ENCODE measurements at places on chromosomes 3 and 15. TPM values are rescaled to one million over a fixed set of nuclear protein-coding genes. Genes with fewer than 3 reads are reported as not detected.
A peak's percentile ranks its signal among the peaks of the same experiment; 100 is the strongest.

- DNase-seq, result peak; percentile 90
Measured at GRCh38 chr15:74240002-74240568, 4.0 kb downstream of the CCDC33 start.

DNA sequence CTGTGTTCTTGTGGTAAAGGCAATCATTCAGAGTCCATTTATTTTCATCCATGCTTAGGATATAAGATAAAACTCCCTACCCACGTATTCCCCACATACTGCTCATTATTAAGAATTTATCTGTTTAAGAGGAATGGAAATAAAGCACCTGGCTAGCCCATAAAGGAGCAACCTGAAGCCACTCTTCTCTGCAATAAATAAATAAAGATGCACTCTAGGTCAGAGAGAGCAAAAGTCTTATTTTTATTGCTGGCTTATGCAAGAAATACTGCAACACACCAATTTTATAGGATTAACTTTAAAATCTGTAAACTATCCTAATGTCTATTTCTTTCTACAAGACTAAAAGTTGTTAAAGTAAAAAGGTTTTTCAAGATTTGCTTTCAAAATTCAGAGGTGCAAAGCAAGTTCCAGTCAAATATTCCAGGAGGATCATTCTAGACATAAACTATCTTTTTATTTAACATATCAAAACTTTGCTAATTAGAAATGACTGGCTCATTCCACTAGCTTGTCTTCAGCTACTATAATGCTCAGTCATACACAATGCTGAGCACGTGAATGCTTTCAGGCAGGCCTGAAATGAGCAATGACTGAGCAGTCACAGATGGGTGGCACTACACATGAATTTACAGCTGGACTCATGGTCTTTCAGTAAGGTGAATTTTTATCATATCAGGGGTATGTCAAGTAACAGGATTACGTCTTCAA is 7.1 kb downstream of the TJP1 start:
- DNase-seq, result no peak

DNA sequence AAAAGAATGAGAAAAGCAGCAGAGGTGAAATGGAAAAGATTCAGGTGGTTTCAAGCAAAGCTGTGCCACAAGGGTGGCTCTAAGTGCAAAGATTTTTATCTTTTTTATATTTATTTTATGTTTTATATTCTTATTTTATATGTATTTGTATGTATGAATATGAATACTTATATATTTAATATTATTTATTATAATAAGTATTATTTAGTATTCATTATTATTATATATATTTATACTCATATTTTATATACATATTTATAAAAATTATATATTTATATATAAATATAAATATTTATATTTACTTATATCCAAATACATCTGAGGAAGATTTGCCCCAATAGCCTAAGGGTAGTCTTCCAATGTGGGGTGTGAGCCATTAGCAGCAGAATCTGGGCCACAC is 1002.0 kb downstream of the CADM2 start:
- DNase-seq, result no peak

GRCh38 chr15:66249605-66250174 is 3.9 kb downstream of the MEGF11 start:
- DNase-seq, result no peak

DNA sequence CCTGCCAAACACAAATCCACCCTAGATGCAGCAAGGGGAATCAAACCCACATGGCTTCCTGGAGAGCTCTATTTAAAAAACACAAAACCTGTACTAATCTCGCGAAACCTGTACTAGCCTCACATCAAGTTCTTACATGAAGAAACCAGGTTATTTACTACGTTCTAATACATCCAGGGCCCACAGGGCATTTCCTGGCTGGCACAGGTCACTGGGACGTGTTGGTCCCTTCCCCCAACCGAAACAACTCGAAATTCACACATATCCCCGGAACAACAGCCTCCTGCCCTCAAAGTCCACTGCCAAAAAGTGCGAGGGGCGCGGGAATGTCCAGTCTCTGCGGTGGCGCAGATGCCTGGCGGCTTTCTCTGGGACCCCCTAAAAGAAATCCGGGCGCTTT is 955 bp downstream of the CDCP1 start:
- no peak for DNase-seq

DNA sequence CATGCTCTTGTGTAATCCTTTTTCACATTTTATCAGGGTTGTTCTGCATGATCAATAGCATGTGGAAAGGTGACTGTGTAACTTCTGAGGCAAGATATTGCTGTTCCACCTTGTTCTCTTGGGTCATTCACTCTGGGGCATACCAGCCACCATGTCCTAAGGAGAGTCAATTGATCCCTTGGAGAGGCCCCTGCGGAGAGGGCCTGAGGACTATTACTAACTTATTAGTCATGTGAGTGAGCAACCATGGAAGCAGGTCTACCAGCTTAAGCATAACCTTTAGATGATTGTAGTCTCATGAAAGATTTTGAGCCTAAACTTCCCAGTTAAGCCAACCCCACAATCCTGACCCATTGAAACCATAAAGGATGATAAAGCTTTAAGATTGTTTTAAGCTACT is 22.0 kb upstream of the COL6A5 start:
- no peak for DNase-seq

DNA sequence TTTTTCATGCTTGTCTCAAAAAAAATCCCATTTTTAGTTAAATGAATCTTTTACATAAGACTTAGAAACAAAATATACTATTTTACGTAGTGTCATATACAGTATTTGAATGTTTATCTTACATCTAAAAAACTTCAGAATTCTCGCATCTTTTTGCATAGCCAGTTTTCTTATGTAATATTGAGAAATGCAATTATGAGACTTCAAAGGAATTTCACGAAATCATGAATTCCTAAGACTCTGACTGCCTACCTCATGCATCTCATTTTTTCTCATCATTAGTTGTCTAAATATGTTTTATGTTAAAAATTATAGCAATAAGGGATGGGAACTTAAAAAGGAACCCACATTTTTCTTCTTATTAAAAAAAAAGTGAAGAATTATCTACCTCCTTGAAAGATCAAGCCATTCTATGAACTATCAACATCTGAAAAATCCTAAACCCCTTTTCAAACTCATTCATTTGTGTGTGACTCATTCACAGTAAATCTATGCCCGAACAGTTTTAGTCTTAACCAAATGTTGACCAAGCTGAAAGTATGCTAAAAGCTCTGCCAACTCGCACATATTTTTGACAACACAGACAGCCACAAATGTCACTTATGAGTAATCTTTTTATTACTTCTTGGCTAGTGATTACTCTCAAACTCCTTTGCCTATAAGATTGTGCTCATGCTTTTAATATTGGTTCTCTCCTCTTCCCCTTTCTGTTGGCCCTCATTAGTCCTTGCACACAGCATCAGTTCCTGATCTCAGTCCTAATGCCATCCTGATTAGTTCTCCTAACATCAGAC is 115.9 kb downstream of the DCLK3 start:
- no peak for DNase-seq

DNA sequence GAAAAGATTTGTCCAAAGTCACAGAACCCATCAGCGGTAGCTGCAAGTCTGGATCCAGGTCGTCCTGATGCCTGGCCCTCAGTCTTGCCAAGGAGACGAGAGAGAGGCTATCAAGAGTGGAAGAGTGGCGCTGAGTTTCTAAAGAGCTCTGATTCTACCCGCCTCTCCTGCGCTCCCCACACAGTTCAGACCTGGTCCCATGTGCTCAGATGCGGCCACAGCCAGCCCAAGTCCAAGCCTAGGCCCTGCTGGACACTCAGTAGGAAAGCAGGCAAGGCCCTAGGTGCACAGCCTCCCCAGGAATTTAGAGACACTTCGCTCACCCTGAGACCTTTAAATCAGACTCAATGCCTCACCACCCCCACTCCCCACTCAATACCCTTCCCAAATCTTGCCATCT is 32.4 kb downstream of the CCDC12 start:
- DNase-seq, result no peak

GRCh38 chr15:80275961-80276360 is 23.9 kb upstream of the CTXND1 start:
- DNase-seq, result no peak

DNA sequence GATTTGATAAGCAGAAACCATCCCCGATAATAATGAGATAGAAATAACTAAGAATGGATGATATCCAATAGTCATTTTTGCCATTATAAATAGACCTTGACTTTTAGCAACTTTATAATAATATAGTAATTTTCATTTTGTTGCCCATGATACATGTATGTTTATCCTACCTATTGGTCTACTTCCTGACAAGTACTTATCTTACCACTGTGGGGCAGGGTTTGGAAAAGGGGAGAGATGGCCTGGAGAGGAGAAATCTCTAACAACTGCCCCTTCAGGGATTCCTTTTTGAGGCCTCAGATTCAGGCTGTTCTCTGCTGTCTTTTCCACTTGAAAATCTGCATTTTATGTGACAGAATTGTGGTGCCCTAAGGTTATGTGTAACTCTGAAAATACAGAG is 42.2 kb downstream of the FAM98B start:
- DNase-seq, result no peak

DNA sequence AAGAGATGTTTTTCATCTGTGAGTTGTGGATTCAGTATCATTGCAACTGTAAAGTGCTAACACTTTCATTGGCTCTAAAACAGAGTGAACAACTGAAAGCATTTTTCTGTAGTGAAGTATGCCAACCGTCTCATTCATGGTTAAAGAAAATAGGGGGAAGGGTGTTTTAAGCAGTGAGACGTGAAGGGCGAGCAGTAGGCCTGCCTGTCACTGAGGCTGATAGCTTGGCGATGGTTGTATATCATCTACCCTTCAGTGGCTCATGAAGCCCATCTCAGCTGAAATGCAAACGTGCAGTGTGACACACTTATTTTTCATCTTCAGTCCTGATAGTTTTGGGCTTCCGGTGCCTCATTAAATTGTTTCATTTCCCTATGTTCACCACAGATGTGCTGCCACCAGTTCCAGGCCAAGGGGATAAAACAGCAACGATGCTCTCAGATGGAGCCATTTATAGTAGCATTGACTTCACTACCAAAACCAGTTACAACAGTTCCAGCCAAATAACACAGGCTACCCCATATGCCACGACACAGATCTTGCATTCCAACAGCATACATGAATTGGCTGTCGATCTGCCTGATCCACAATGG is 562.0 kb downstream of the ROBO2 start:
- DNase-seq, result no peak

GRCh38 chr3:149274220-149274619 is 52.6 kb upstream of the CP start:
- no peak for DNase-seq

GRCh38 chr3:194098081-194098842 is 37.7 kb upstream of the HES1 start:
- no peak for DNase-seq

DNA sequence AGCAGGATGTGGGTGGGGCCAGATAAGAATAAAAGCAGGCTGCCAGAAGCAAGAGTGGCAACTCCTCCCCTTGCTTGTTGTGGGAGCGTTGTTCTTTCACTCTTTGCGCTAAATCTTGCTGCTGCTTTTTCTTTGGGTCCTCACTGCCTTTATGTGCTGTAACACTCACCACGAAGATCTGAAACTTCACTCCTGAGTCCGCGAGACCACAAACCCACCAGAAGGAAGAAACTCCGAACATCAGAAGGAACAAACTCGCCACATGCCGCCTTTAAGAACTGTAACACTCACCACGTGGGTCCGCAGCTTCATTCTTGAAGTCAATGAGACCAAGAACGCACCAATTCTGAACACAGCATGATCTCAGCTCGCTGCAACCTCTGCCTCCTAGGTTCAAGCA is 72.9 kb downstream of the IL12A start:
- no peak for DNase-seq

GRCh38 chr3:52289338-52289746 is 1.7 kb downstream of the GLYCTK start:
- peak; percentile 87 for DNase-seq

Gene MST1
- total RNA-seq, result 838 TPM

Gene MEIS2
- total RNA-seq, result 9.1 TPM

Gene AGBL1
- total RNA-seq, result not detected

Gene BSN
- 0.73 TPM for total RNA-seq
